Posterior vena cava (tissue), 2 donors: ENCODE measurements at places on chromosomes 12 and 14. TPM values are rescaled to one million over a fixed set of nuclear protein-coding genes. Genes with fewer than 3 reads are reported as not detected.
A peak's percentile ranks its signal among the peaks of the same experiment; 100 is the strongest.

RAD51AP1 gene
- total RNA-seq, result 1.7 TPM

SPIC gene
- total RNA-seq, result not detected

COPS7A gene
- 54.5 TPM for total RNA-seq

DNA sequence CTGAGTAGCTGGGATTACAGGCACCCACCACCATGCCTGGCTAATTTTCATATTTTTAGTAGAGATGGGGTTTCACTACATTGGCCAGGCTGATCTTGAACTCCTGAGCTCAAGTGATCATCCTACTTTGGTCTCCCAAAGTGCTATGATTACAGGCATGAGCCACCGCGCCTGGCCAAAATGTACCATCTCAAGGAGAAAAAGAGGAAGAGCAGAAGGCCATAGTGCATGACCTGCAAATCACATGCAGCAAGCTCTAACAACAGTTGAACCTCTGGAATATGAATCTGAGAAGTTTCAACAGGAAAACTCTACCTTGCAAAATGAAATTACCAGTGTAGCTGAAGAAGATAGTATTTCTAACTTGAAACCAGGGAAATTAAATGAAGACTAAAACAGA lies 17.1 kb upstream of the SERPINA1 start:
- DNase-seq, result no peak

DNA sequence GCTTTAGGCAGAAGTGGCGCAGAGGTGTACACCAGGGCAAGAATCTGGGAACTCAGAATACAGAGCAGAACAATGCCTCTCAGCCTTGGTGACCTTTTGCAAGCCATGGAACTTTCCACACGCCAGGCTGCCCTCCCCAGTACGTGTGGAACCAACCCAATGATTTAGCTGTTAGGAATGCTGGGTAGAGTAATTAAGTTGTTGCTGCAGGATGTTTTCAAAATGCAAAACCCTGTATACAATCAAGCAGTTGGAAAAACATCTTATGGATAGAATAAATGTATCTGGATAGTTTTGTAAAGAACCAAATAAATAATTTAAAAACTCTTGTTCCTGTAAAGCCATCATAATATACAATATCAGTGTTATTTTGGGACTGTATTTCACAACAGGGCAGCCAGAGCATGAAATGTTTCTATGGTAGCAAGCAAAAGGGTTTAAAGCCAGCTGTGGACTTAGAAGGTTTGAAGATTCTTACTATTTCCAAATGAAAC lies 19.4 kb downstream of the PPP1R36 start:
- peak; percentile 85 for DNase-seq

GRCh38 chr14:105135700-105136395 lies 32.7 kb downstream of the JAG2 start:
- DNase-seq, result peak; percentile 25

- no peak for DNase-seq
Measured at GRCh38 chr12:10122689-10123088, 7.3 kb downstream of the CLEC7A start.
